EH (cell line): ENCODE measurements at places on chromosomes 1 and 21.

- peak; percentile 86 for DNase-seq
Observed at GRCh38 chr1:170556917-170557316, 25.0 kb downstream of the GORAB start.

DNA sequence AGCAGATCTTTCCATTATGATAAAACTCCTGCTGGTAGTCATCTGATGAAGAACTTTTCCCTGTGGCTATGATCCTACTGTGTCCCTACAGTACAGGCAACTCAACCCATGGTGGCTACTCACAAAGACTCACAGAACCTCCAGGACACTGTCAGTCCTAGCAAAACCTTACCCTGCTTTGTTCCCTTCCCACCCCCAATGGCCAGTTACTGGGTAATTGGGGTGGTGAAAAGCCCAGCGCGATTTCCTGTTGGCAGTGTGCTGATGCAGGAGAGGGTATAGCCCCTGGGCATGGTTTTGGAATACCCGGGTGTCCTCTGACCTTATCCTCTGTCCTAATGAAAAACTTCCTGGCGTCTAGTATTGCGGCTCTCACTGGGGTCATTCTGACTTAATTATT, 533 bp upstream of the RGL1 start:
- no peak for DNase-seq

DNA sequence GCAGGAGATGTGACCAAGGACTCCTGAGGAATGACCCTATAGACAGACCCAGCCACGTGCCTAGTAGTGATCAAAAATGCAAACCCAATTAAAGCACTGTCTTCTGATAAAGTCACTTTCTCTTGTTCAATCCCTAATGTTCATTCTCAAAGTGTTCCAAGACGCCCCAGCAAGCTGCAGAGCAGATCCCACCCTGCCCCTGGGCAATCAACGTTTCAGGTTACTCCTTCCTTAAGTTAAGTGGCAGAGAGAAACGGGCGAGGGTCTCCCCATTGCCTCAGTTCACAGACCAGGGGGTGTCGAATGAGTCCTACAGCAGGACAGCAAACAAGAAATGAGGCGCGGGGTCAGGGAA, 699 bp upstream of the RGS2 start:
- DNase-seq: no peak

GRCh38 chr21:14263879-14264278, 47.9 kb downstream of the RBM11 start:
- no peak for DNase-seq

- DNase-seq: peak; percentile 8
Observed at GRCh38 chr1:6700853-6701436, 671 bp downstream of the DNAJC11 start.

- DNase-seq: no peak
Observed at GRCh38 chr1:118744420-118744819, 243.7 kb downstream of the TBX15 start.

GRCh38 chr1:41101950-41102607, 80.6 kb upstream of the SLFNL1 start:
- peak; percentile 99 for DNase-seq

- no peak for DNase-seq
Observed at GRCh38 chr1:165426745-165427144, 18.2 kb downstream of the RXRG start.

- DNase-seq: peak; percentile 18
Observed at GRCh38 chr1:38037221-38037939, 9.2 kb downstream of the POU3F1 start.

DNA sequence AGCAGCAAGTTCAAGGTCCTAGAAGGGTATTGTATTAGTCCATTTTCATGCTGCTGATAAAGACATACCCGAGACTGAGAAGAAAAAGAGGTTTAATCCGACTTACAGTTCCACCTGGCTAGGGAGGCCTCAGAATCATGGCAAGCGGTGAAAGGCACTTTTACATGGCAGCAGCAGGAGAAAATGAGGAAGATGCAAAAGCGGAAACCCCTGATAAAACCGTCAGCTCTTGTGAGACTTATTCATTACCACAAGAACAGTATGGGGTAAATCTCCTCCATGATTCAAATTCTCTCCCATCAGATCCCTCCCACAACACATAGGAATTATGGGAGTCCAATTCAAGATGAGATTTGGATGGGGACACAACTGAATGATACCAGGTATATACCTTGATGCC, 409.5 kb downstream of the NTNG1 start:
- DNase-seq: no peak

GRCh38 chr1:97906567-97907241, 14.1 kb downstream of the DPYD start:
- DNase-seq: peak; percentile 84

DNA sequence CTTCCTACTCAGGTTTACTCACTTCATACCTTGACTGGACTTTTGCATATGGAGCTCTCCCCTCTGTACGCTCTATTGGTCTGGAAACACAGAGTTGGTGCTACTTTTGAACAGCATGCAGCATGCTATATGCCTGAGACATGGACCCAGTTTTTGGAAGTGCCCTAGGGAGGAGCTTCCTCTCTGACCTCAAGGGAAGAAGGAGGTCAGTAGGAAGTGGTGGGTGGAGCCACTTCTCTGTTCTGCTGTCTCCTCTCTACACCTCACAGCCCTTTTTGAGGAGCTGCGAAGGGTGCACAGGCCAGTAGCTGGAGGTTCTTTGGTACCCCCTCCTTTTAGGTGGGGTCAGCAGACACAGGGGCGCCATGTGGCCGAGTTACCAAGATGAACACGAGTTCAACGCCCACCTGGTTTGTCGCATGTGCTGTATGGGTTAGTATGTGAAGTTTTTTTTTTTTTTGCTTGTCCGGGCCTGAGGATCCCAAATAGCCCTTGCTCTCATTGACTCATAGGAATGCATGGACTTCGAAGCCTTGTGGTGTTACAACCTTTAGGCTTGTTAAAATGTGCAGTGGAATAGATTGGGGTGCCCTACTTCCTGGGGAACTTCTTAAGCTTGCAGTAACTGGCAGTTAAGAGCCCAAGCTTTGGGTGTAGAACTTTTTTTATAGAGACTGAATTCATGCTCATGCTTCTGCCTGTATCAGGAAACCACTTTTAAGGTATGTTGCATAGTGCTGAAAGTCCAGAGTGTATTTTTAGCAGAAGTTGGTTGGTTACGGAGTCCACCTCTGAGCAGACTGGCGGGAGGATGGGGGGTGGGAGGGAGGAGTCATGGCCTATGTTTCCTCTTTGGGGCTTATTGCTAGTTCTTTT, 10.7 kb downstream of the MACF1 start:
- peak; percentile 64 for DNase-seq

DNA sequence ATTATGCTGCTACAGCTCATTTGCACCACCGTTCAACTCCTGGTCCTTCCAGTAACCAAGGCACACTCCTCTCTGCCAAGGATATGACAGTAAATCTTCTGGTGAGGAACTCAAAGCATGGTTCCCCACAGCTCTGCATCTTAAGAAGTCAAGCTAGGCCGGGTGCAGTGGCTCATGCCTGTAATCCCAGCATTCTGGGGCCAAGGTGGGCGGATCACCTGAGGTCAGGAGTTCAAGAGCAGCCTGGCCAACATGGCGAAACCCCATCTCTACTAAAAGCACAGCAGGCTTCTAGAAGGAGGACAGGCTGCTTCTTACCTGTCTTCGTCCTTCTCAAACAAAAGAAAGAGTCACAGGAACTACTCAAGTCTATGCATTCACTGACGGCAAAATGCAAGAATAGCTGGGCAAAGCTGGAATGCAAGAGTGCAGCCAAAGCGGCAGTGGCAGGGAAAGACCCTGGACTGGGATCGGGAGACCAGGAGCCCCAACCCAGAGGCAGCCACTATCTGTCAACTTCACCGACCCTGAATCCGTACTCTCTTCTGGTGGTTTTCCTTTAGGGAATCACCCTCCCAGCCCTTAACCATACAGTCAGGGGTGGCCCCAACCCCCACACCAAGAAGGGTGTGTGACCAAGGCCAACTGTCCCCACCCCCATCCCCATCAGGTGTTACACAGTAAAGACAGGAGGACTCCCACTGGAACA, 75.5 kb downstream of the NPHP4 start:
- DNase-seq: no peak

GRCh38 chr1:8969937-8970336, 24.3 kb downstream of the CA6 start:
- no peak for DNase-seq

DNA sequence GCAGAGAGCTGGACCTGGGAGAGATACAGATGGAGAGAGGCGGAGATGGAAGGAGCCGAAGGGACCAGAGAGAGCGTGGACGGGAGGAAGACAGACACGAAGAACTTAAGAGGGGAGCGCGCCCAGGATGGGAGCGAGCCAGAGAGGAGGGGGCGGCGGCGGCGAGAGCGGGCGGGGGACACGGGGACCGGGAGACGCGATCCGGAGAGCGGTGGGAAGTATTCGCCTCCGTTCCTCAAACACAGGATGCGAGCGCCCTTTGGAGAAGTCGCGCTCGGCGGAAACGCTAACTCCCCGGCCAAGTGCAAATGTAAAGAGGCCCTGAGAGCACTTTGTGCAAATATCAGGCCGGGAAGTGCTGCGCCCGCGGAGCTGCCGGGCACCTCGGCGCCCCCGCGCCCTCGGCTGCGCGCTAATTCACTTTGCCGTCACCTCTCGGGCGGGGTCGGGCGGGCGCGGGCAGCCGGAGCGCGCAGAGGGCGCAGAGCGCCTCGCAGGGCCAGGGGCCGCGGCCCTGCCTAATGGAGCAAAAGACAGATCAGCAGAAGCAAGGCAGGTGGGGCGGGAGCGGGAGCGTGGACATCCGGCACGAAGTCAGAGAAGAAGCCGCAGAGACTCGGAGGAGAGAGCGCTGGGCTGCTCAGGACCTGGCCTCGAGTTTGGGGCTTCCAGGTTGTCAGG, 281.2 kb downstream of the RRAGC start:
- DNase-seq: no peak

GRCh38 chr1:165954940-165955339, 127.5 kb downstream of the UCK2 start:
- DNase-seq: peak; percentile 63

DNA sequence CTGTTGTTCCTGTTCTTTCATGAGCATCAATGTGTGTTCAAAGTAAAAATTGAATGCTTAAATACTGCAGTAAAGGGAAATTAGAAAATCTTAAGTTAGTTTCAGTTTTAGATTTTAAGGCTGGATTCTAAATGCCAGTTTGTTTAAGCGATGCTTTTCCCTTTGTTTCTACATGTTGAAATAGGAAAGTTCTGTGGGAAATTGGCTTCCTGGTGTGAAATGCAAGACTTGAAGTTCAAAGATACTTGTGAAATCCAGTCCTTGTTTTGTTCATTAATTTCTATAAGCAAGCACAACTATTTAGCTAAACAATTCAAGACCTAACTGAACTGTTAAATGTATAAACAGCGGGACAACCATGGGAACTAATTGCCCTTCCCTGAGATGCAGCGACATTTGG, 149.1 kb downstream of the LYPLAL1 start:
- DNase-seq: no peak

DNA sequence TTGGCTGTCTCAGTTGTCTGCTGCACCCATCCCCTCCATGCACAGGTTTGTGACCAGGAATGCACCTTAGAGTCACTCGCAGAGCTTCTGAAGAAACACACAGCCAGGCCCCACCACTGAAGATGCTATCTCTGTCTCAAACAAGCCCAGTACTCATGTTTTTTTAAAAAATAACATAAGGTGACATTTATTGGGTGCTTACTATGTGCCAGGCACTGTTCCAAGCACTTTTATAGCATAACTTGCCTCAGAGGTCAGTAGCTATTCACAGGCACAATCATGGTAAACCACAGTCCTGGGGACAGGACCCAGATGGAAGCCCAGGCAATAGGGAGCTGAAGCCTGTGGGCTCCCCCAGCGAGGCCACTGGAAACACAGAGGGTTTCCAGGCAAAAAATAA, 8.8 kb upstream of the ATP13A2 start:
- DNase-seq: peak; percentile 74

GRCh38 chr1:90045853-90046563, 51.1 kb downstream of the ZNF326 start:
- DNase-seq: peak; percentile 13

DNA sequence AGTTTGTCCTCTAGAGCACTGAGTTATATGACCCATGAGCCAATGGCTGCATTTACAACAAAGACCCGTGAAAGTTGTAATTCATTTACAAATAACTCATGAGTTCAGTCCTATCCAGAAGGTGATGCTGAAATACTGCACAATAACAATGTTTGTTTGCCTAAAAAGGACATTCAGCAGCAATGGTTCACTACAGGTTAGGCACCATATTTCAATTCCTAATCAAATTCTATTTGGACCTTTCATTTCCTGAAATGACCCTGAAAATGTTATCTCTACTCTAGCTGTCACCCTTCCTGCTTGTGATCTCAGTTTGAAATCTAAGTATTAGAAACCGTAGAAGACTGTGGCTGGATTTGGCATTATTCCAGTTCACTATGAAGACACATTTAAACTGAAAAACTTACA, 191.2 kb upstream of the SAMSN1 start:
- no peak for DNase-seq

DNA sequence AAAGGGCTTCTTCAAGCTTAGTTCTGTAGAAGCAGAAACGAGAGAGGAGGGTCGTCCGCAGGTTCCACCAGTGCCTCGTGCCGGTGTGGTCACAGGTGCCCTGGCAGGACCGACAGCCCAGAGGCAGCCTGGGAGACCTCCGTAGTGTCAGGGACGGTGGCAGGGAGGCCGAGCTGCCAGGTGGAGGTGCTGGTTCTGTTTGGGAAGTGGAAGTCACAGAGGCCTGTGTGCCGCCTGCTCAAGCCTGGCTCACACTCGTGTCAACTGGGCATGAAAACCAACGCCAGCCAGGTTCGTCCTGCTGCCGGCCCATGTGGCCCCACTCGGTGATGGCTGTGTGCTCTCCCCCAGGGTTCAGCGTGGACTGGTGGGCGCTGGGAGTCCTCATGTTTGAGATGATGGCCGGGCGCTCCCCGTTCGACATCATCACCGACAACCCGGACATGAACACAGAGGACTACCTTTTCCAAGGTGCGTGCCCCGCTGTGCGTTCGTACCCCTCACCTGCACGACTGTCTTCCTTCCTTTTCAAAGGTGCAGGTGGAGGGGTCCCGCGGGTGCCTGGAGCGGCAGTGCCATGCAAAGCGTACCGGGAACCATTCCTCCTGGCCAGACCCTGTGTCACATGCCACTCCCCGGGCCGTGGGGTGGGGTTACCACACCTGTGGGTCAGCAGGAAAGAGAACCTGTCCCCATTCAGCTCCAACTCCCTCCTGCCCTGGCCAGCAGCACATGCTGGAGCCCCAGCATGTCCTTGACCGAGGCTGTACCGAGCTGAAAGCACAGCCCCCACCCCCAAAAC, 20.8 kb downstream of the FAAP20 start:
- no peak for DNase-seq

GRCh38 chr1:9194024-9194423, 40.5 kb upstream of the H6PD start:
- DNase-seq: no peak

DNA sequence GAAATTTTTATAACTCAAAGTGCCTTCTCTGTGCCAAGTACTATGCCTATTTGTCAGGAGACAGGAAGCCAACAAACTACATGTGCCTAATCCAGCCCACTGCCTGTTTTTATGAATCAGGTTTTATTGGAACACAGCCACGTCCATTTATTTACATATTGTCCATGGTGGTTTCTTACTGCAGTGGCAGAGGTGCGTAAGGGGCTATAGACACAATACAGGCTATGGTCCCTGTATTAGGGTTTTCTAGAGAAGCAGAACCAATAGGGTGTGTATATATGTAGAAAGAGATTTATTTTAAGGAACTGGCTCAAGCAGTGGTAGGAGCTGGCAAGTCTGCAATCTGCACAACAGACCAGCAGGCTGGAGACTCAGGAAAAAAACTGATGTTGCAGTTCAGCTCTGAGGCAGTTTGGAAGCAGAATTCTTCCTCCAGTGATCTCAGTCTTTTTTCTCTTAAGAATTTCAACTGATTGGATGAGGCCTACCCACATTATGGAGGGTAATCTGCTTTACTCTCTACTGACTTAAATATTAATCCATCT, 15.4 kb downstream of the PPIE start:
- no peak for DNase-seq
